GM12891 (cell line): ENCODE measurements at places on chromosomes 7 and 10.

DNA sequence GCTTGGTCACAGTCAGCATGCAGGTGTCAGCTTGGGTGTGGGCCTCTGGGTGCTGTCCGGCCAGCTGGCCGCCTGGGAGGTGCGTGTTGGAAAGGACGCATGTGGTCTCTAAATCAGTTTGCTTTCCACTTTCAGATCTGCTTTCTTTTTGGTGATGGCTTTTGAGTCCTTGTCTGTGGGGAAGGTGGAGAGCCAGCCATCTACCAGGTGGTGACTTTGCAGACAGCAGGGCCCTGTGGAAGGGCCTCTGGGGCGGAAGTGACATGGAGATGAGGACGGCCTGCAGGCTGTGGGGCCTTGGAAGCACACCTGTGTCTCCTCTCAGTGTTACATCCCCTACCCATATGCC is 59.4 kb downstream of the WDR37 start:
- DNase-seq, result no peak

DNA sequence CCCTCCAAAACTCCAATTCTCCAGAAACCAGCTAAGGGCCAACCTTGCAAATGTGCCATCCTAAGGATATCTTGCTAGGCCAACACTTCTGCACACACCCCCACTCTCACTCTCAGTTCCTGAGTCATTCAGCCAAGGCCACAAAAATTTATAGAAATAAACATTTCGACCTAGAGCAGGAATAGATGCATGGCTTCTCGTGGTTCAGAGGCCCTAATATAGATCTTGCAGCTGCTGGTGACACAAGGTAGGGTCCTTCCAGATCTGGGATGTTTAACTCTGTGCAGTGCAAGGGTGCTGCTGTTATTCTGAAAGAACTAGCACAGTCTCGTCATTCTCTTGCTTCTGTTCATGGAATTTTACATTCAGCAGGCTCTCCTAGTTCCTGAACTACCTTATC is 369.3 kb downstream of the CALN1 start:
- no peak for DNase-seq

- DNase-seq, result no peak
These were observed 9.4 kb upstream of the YWHAG start for GRCh38 chr7:76368190-76368589.

DNA sequence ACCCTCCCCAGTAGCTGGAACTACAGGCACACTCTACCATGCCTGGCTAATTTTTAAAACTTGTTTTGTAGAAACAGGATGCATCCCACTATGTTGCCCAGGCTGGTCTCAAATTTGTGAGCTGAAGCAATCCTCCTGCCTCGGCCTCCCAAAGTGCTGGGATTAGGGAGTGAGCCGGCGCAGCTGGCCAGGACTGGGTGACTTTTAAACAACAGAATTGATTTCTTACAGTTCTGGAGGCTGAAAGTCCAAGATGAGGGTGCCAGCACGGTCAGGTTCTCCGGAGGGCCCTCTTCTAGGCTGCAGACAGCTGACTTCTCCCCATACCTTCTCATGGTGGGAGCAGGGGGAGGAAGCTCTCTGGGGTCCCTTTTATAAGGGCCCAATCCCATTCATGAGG is 75.2 kb upstream of the CHST15 start:
- no peak for DNase-seq

DNA sequence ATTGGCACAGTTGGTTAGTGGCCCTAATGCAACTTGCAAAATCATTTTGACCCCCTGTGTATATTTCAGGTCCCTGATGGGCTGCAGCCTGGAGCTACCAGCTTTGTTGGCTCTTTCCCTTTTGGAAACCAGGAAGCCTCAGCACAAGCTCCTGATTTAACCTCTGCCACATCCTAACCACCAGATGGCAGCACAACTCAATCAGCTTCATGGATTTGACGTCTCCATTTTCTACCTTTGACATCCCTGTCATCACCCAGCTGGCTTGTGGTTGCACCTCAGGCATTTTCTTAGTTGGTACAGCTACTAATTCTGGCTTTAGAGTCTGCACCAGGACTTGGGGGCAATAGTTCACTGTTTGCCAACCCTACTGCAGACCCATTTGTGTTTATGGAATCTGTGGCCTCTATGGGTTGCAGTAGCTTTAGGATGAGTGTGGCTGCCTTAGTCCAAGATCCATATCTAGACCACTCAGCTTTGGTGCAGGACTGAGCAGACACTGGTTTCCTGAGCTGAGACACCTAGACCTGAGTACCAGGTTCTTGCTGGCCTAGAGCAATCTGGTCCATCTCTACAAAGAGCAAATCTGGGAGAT is 456.2 kb downstream of the REEP3 start:
- DNase-seq, result peak; percentile 26

- no peak for DNase-seq
These were observed 87.9 kb downstream of the RNF216 start for GRCh38 chr7:5693529-5693928.

DNA sequence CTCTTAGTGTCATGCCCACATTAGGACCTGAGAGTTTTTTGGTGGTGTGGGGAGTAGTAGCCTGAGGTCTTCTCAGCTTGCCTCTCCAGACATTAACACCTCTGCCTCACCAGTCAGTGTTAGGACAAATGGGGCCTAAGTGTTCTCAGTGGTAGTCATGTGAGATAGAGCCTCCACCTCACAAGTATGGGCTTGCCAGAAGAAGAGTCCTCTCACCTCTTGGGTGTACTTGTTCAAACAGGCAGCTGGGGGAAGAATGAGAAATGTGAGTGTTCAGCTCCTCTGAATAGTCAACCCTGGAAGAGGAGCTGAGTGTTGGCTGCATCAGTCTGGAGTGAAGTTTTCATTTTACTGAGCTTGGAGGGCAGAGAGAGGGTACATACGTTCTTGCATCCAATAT is 464.6 kb downstream of the POM121L12 start:
- no peak for DNase-seq

- no peak for DNase-seq
These were observed 148.7 kb upstream of the MKI67 start for GRCh38 chr10:128274938-128275337.

- DNase-seq, result peak; percentile 69
These were observed 39.9 kb downstream of the TOMM7 start for GRCh38 chr7:22782616-22783232.
